ENCODE measurements at places on chromosomes 12 and 14. TPM values are rescaled to one million over a fixed set of nuclear protein-coding genes. Genes with fewer than 3 reads are reported as not detected.

The ACVRL1 gene
- 96.9 TPM for total RNA-seq

The PRB2 gene
- not detected for total RNA-seq

The C12orf54 gene
- 0.65 TPM for total RNA-seq

DNA sequence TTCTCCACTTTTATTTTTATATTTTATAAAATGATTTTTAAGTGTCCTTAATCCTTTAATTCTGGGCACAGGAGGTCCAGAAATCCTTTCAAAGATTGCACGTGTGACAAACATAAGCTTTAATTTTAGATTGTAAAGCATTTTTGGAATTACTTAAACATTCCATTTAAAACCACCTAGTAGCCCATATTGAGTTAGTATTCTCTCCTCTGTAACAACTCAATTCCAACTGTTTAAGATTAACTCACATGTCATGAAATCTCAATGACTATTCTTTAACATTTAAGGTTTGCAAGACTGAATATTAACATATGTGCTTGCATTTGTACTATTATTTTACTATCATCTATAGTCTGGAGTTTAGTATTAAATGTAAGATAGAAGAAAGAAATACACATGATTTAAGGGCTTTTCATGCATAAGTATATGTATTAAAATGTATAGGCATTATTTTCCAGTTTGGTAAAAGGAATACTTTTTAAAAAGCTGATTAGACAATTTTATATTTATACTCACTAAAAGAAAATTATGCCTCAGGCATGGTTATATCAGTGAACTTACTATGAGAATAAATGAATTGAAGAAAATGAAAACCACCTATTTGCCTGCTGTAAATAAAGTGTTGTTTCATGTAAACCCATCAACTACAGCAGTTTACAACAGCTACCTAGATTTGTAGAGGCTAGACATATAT lies 776.9 kb downstream of the SLC6A15 start:
- H3K36me3 ChIP-seq: no peaks in the 10 kb centered on the region
- no peak for DNase-seq
- no peak overlapping the region for H3K27ac ChIP-seq
- H3K27me3 ChIP-seq: no peaks in the 10 kb centered on the region
- no peak overlapping the region for H3K4me3 ChIP-seq

DNA sequence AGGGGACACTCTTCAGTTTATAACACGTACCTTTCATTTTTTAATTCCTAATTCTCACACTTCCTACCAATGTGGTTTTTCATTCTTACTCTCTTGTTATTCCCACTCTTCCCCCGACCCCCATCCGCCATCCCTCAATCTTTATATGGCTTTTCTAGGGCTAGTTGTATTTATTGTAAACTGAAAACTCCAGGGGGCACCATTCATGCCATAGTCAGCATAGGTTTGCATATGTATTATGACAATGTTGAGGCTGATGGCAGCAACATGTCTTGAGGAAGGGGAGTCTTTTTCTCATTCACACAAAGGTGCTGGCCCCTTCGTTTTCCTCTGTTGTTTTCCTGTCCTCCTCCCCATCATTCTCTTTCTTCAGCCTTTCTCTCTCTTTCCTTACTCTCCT lies 27.7 kb upstream of the LTA4H start:
- DNase-seq: no peak
- no peaks in the 10 kb centered on the region for H3K4me1 ChIP-seq

DNA sequence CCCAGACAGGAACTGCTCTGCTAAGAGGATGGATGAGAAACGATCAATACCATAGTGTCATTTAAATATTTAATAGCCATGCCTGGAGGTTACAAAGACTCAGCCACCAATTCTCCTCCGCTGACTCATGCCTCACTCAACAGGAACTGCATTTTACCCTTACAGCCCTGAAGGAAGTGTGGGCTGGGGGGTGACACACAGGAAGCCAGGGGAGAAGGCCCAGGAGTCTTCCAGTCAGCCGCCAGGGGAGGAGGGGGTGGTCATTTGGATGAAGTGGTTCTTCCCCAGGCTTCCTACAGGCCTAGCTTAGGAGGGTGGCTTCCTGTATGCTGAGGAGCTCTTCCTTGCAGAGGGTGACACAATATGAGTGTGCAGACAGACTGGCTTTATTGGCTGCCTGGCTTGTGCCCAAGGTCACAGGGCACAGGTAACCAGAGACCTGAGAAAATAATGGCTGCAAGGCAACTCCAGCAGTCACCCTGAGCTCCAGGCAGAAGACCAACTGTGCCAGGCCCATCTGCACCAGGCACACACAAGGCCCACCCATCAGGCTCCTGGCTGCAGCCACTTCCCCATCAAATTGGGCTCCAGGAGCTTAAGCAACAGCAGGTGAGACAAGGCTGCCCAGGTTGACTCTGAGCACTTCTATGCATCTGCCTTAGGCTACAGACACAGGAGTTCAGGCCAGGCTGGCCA lies 30.6 kb upstream of the RPLP0 start:
- no peak overlapping the region for H3K27ac ChIP-seq
